ENCODE measurements at places on chromosomes 2 and 18. TPM values are rescaled to one million over a fixed set of nuclear protein-coding genes. Genes with fewer than 3 reads are reported as not detected.

Gene SKOR2
- polyA plus RNA-seq, result not detected

Gene GYPC
- polyA plus RNA-seq, result 4.3 TPM

Gene FEV
- not detected for polyA plus RNA-seq

Gene GPR17
- 0.10 TPM for polyA plus RNA-seq

Gene ANTXR1
- polyA plus RNA-seq, result 3.7 TPM

Gene VIL1
- not detected for polyA plus RNA-seq

- DNase-seq, result peak; percentile 13
Measured at GRCh38 chr2:47422560-47422959, 19.6 kb downstream of the MSH2 start.

- no peak for DNase-seq
Measured at GRCh38 chr2:145617420-145617819, 1097.5 kb upstream of the ZEB2 start.

DNA sequence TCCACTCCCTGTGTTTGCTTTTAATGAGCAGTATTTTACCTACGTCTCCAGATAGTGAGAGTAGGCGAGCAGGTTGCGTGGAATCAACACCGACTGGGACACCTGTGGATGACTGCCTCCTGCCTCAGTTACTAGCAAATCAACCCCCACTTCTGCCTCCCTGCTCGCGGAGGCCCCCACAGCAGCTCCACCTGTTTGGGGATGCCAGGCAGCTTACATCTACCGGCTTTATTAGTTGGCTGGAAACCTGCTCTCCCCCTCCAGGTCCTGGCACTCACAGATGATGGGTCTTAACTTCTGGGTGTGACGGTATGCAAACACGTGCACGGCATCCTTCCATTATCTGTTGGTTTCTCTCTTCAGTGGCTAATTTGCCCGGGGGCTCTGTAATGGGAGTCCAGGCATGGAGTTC is 164.4 kb upstream of the SESTD1 start:
- no peak for DNase-seq

DNA sequence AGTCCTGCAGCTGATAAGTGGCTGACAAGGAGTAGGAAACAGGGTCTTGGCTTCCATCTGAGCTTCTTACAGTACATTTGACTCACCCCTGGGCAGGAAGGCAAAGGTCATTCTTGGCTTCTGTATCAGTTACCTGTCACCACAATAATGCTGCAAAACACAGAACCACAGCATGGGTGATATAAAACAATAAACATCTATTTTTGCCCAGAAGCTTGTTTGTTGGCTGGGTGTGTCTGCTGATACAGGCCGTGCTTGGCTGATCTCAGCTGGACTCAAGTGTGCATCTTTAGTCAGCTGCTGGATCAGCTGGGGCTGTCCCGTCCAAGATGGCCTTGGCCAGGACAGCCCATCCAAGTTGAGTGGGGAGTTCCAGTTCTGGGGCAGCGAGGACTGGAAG is 34.7 kb downstream of the ONECUT2 start:
- no peak for DNase-seq

DNA sequence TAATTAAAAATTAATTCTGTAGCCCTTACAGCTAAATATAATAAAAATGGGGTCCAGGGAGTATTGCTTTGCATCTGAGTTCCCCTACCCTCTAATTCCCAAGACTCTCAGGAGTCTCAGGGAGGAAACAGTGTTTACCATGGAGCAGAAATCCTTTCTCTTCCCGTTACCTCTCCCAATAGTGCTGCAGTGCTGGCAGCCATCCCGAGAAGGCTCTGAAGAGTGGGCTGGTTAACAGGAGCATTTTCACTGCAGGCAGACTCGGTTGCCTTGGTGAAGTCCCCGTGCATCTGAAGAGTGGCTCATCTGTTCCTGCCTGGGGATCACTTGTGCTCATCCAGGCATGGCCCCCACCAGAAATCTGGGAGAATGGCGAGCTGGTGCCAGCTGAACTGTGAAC is 41.8 kb upstream of the TMEM178A start:
- DNase-seq, result no peak

DNA sequence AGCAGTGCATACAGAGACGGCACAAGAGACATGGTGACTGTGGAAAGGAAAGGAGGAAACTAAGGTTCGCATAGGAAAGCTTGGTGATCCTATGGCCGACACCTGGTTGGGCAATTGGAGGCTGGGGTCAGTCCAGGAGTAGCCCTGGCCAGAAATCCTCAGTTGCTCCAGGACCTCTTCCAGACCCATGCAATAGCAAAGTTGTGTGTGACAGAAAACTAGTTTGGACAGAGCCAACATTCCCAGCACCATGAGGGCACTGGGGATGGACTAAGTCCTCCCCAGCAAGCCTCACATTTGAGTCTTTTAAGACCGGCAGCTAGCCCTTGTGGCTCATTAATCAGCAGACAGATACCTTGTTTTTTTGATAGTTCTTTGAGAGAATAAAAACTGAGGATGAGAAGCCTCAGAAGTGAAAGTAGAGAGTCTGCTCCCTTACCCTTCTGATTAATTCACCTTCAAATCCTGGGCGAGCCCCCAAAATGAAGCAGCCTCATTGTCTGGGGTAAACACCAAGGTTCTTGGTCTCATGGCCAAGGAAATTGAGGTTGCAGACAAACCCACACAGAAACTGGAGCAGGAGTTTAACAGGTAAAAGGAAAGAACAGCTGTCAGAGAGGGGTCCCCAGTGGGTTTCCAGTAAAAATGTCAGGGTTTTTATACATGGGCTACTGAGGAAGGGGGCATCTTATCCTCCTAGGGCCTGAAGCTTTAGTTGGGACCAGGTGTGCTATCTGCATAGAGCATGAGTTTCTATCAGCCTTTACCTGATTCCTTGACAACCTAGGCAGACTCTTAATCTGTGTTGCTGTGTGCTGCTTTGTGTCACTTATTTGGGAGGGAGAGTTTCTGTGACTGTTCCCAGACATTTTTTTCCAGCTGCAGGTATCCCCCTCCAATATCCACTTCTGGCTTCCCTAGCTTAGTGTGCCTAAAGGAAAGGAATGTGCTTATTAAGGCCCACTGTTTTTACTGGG is 39.1 kb downstream of the STK17B start:
- DNase-seq, result no peak

DNA sequence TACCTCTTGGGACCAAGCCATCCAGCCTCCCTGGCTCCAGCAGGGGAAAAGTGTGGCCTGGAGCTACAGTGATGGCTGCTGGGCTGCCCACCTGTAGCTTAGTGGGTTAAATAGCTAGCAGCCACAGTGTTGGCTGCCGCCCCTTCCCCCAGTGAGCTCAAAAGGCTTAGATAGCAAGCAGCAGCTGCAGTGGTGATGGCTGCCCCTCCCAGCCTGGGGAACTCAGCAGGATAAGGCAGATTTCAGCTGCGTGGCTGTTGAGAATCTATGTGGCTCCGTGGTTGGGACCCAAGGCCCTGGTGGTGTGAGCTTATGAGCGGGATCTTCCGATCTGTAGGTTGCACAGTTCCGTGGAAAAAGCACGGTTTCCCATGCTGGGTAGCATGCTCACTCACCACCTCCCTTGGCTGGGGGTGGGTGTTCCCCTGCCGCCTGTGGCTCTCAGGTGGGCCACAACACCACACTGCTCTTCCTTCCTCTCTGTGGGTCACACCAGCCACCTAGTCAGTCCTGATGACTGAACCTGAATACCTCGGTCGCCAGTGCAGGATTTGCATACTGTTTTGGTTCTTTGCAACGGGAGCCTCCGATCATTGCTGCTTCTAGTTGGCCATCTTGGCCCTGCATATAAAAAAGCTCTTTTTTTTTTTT is 946.5 kb upstream of the FAM98A start:
- DNase-seq, result no peak

- DNase-seq, result no peak
Measured at GRCh38 chr18:70649683-70650082, 360.8 kb downstream of the SOCS6 start.

DNA sequence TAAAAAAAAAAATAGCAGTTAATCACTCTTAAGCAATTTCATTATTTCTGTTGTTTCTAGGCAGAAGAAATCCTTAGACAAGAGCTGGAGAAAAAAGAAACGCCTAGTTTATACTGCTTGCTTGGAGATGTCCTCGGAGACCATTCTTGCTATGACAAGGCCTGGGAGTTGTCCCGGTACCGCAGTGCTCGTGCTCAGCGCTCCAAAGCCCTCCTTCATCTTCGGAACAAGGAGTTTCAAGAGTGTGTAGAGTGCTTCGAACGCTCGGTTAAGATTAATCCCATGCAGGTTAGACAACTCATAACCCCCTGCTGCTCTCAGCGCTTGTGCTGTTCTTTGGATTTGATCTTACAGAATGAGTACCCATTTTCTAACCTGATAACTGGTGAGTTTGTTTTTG is 130.4 kb downstream of the TTC27 start:
- no peak for DNase-seq

DNA sequence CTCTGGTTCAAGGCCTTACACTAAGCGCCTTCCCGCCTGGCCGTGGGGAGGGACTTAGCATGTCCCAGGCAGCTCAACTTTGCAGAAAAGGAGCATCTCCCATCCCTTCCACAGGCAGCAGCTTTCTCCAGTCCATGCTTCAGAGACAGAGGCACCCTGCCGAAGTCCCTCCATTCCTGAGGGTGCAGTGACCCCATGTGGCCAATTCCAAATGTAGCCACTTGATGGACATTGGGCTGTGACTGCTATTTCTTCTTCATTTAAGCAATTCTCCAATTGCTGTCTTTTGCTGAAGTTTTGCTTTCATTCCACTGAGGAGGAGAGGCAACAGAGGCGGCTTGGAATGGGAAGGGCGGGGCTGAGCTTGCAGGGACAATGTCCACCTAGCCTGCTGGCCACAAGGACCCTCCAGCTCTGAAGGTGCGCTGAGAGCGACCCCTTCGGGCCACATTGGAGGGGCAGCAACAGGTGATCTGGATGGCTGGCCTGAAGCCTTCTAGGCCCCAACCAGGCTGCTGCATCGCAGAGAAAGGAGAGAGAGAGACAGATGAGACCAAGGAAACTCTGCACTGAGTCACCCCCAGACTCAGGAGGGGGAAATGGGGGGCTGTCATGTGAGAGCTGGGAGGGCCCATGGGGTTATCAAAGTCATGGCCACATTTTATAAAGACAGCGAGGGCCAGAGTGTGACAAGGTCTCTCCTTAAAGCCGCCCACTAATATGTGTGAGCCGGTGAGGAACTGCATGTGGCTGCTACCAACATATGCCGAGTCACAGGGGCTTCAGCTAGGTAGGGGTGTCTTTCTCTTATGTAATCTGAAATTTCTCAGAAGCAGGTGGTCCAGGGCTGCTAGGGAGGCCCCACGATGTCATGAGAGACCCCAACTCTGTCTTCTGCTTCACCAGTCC is 61.3 kb downstream of the LONRF2 start:
- peak; percentile 61 for DNase-seq

DNA sequence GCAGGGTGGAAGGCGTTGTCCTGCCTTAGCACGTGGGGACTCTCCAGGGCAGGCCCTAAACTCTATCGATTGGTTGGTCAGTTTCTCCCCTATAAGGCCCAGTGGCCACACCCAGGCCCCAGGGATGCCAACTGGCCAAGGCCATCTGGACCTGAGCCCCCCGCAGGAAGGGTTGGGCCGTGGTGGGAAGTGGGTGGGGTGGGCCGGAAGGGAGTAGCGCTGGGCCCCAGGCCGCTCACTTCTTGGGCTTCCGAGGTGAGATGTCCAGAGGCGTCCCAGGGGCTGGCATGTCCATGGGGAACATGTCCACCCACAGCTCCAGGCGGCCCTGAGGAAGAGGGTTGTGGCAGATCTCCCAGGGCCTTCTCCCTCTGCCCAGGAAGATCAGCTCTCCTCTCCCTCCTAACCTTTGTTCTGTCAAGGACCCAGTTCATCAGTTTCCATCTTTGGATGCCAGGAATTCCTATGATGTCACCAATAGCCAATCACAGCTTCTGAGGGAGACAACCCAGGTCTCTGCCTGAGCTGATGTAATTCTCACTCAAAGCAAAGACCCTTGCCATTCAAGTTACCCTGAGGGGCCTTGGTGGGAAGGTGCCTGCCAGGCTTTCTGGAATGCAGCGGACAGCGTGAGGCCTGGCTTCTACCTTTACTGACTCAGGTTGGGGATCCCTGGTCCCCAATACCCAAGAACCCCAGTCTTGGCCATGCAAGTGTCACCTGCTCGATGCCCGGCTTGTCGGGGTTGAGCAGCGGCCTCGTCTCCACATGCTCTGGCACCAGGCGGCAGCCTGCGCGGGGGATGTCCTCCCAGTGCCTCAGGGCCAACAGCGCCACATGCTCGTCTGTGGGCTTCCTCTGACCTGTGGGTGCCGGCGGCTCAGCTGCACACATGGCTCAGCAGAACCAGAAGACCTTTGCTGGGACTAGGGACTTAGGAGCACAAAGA is 14.4 kb downstream of the OTOF start:
- DNase-seq, result no peak

- no peak for DNase-seq
Measured at GRCh38 chr2:118437501-118437900, 349.2 kb downstream of the INSIG2 start.

DNA sequence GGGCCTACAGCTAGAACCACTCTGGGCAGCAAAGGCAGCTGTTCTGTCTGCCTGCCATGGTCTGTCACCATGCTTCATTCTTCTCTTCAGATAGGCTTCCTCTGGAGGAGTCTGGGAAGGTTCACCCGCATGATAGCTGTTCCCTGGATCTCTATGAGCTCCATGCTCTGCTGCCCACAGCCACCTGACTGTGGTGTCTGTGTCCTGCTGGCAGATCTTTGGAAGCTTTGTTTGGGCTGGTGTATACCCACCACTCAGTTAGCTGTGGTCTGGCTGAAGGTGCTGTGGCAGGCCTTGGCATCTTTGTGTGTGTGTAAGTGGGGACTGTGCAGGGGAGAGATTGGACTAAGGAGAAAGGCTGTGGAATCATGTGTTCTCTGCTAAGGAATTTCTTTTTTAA is 23.4 kb downstream of the MYO1B start:
- no peak for DNase-seq

All from endothelial cell of umbilical vein (primary cell).